Activated naive CD4-positive, alpha-beta T cell treated with anti-CD3 and anti-CD28 coated beads for 36 hours (primary cell): ENCODE measurements at places on chromosomes 2 and 18. TPM values are rescaled to one million over a fixed set of nuclear protein-coding genes. Genes with fewer than 3 reads are reported as not detected.

- H3K27me3 ChIP-seq: no peaks in the 10 kb centered on the region
- DNase-seq: no peak
- no peaks in the 10 kb centered on the region for H3K36me3 ChIP-seq
Measured at GRCh38 chr2:9392898-9393765, 30.2 kb downstream of the ITGB1BP1 start.

- peaks cover 7% of the 10 kb centered on the region for H3K27me3 ChIP-seq
- H3K4me1 ChIP-seq: peaks cover 6% of the 10 kb centered on the region
- no peak overlapping the region for H3K27ac ChIP-seq
- H3K36me3 ChIP-seq: no peaks in the 10 kb centered on the region
- no peak overlapping the region for H3K4me3 ChIP-seq
Measured at GRCh38 chr18:79621501-79621900, 58.1 kb upstream of the CTDP1 start.

- no peak for DNase-seq
- no peak overlapping the region for H3K27ac ChIP-seq
- no peaks in the 10 kb centered on the region for H3K4me1 ChIP-seq
- no peaks in the 10 kb centered on the region for H3K27me3 ChIP-seq
Measured at GRCh38 chr18:5266721-5267120, 28.8 kb downstream of the ZBTB14 start.

GRCh38 chr2:6233993-6234392, 541.8 kb downstream of the SOX11 start:
- no peaks in the 10 kb centered on the region for H3K27me3 ChIP-seq
- no peak for DNase-seq
- H3K4me3 ChIP-seq: no peak overlapping the region
- H3K36me3 ChIP-seq: no peaks in the 10 kb centered on the region

GRCh38 chr2:105873721-105874120, 129.0 kb downstream of the NCK2 start:
- H3K27me3 ChIP-seq: no peaks in the 10 kb centered on the region
- no peak overlapping the region for H3K4me3 ChIP-seq
- peak overlapping the region; percentile 51 for H3K27ac ChIP-seq
- peak; percentile 70 for DNase-seq
- peaks cover 41% of the 10 kb centered on the region for H3K36me3 ChIP-seq

CFAP221 gene
- total RNA-seq: not detected

MOB1A gene
- 129 TPM for total RNA-seq

POTEJ gene
- not detected for total RNA-seq
